H1 (cell line): ENCODE measurements at places on chromosomes 6 and 20.

DNA sequence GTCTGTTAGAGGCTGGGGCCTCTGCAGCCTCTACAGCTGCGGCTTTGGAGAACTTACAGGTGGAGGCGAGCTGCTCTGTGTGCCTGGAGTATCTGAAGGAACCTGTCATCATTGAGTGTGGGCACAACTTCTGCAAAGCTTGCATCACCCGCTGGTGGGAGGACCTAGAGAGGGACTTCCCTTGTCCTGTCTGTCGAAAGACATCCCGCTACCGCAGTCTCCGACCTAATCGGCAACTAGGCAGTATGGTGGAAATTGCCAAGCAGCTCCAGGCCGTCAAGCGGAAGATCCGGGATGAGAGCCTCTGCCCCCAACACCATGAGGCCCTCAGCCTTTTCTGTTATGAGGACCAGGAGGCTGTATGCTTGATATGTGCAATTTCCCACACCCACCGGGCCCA, 2.6 kb downstream of the TRIM39 start:
- DNase-seq: no peak

- DNase-seq: no peak
These were observed 46.0 kb upstream of the SRF start for GRCh38 chr6:43125119-43125518.

- DNase-seq: no peak
These were observed 12.4 kb downstream of the PSMF1 start for GRCh38 chr20:1130847-1131246.

GRCh38 chr6:4647414-4648365, 128.5 kb upstream of the CDYL start:
- peak; percentile 98 for DNase-seq

DNA sequence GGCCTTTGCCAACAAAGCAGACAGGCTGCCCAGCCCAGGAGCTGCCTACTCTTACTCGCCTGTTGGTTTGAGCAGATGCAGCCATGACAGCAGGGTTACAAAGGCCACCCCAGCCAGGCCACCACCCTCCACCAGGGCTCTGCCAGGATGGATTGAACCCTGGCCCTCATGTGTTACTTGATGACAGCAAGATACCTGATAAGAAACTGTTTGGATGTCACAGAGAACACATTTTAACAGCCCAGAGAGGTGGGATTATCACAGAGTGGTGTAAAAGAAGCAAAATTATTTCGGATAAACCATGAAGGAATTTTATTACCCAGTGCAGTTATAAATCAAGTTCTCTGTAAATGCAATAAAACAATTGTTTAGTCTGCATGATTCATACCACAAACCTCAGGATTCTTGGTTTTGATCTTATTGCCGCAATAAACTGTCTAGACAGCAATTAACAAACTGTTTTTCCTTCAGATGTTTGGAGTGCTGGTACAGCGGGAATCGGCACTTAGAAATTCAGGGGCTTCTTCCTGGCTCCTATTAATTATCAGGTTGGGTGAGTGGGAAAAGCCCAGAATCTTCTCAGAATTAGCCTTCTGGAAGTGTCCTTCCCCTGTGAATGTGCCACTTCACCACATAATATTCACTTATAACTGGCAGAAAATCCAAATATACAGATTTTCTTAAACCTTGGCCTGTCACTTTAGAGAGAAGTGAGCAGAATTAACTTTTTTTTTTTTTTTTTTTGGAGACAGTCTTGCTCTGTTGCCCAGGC, 58.0 kb upstream of the SALL4 start:
- DNase-seq: no peak

- no peak for DNase-seq
These were observed 1.1 kb upstream of the CDC5L start for GRCh38 chr6:44386364-44386928.

DNA sequence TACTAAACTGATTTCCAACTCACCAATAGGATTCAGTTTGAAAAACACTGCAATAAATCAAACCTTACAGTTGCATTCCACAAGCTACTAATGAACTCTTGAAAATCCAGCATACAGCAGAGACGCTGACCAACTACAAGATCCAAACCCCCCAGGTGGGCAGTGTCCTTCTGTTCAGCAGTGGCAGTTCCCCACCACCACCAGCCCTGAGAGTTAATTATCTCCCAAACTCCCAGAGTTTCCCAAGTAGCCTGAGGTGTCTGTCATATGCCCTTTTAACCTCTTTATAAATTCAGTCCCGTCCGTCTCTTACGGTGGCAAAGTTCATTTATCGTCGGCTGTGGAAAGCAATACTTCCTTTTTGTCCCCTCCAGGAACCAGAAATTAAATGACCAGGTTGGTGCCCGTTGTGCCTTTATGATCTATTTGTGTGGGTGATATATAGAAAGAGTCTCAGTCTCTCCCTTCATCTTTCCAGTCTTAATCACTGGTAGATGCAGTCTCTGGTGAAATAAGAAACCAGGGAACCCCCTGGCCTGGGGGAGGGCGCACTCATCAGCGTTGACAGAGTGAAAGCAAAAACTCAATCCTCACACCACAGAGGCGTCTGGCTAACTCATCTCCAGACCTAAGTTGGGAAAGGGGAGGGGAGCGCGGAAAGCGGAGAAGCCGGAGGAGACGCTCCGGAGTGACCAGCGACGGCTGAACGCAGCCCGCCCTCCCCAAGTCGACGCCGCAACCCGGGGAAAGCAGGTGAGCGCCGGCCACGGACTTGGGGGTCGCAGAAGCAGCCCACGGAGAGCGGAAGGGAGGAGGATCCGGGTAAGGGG, 717 bp downstream of the MRPL14 start:
- peak; percentile 68 for DNase-seq

DNA sequence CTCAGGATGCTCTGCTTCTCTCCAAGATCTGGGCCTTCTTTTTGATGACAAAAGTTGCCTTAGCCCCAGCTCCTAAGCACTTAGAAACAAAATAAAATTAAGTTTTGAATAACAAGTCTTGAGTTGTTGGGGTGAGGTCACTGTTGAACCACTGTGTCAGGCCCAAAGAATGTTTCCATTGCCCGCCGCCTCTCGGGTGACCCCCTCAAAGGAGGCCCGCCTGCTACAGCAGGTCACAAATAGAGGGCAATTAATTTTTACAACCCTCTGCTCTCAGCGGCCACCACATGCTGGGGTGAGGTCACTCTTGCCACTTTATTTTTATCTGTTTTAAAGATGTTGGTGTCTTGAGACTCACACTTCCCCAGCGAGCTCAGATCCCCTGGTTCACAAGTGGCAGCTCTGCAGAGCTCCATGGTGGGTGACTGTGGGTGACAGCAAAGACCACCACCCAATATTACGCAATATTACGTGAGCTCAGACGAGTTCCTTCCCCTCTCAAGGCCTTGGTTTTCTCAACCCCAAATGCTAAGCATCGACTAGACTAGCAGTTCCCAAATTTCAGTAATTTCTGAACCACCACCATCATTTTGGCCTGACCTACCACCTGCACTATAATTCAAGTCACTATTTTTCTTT, 247.7 kb upstream of the PMEPA1 start:
- no peak for DNase-seq

DNA sequence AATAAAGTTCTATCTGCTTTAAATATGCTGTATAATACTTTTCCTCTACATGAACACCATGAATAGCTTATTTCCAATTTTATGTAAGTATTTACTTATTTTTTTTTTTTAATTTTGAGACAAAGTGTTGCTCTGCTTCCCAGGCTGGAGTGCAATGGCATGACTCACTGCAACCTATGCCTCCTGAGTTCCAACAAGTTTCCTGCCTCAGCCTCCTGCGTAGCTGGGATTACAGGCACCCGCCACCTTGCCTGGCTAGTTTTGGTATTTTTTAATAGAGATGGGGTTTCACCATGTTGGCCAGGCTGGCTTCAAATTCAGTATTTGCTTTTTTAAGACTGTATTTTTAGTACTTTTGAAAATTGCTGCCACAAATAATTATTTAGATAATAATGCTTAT, 1365.9 kb downstream of the GRIK2 start:
- no peak for DNase-seq

GRCh38 chr6:35543459-35544193, 30.9 kb upstream of the TULP1 start:
- DNase-seq: peak; percentile 54

GRCh38 chr6:13461805-13462204, 25.6 kb downstream of the GFOD1 start:
- no peak for DNase-seq

- DNase-seq: no peak
These were observed 115.9 kb upstream of the BCLAF1 start for GRCh38 chr6:136405420-136406029.

- DNase-seq: no peak
These were observed 67.3 kb upstream of the ZNF217 start for GRCh38 chr20:53660947-53661381.

- no peak for DNase-seq
These were observed 17.4 kb upstream of the CSE1L start for GRCh38 chr20:49028684-49029083.

- DNase-seq: no peak
These were observed 242.1 kb upstream of the GJE1 start for GRCh38 chr6:141890661-141891060.

- no peak for DNase-seq
These were observed 14.8 kb downstream of the FAXC start for GRCh38 chr6:99334526-99335127.

- no peak for DNase-seq
These were observed 11.9 kb upstream of the ME1 start for GRCh38 chr6:83442752-83443151.

DNA sequence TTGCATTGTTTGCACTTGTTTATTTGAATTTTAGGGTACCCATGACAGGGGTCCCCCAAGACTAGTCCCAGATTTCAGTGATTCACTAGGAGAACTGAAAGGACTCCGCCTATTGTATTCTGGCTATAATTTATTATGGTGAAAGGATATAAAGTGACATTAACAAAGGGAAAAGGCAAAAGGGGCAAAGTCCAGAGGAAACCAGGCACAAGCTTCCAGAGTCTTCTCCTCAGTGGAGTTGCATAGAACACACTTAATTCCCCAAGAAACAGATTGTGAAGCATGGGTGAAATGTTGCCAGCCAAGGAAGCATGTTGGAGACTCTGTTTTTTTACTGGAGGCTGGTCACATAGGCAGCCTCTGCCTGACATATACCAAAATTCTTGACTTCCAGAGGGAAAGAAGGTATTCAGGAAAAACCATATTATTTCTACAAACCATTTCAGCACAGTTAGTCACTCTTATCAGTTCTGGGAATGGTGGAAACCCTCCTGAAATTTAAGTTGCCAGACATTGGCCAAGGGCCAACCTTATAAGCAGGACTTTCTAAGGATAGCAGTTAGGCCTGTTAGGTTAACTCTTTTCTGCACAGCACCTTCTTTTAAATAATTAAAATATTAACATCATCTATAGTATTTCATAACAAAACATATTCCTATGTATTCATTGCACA, 71.8 kb downstream of the FIG4 start:
- DNase-seq: no peak
